ENCODE measurements at places on chromosomes 5 and 9.

DNA sequence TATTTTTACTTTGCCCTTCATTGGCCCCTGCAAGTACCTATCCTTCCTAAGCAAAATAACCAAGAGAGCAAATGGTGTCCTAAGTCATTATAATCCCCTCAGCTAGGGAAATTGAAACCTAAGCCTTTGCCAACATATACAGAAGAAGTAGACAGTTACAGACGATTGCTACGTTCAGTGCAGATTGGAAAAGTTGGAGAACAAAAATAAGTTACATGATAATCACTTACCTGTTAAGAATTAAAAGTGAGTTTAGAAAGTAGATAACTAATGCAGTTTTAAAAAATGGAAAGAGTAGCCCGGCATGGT, 244.8 kb downstream of the MPDZ start:
- no peak for DNase-seq

DNA sequence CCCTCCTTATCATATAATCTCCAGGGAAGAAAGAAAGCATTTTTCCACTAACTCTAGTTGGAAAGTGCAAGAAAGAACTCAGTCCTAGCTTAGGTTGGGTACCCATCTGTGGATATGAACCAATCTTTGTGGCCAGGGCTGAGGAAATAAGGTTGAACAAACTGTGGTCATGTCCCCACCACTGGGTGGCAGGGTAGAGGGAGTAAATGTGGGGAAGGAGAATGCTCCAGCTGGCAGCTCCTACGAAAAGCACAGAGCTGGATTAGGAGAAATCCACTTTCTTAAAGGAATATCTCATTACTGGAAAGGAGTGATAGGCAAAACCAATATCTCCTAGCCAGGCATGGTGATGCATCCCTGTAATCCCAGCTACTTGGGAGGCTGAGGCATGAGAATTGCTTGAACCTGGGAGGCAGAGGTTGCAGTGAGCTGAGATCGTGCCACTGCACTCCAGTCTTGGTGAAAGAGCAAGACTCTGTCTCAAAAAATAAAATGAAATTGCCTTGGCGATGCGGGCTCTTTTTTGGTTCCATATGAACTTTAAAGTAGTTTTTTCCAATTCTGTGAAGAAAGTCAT, 175.1 kb downstream of the CCDC192 start:
- no peak for DNase-seq

GRCh38 chr9:504921-505740, 290.5 kb downstream of the DOCK8 start:
- no peak for DNase-seq

- DNase-seq = peak; percentile 11
Measured at GRCh38 chr5:1948663-1949191, 66.0 kb upstream of the IRX4 start.

DNA sequence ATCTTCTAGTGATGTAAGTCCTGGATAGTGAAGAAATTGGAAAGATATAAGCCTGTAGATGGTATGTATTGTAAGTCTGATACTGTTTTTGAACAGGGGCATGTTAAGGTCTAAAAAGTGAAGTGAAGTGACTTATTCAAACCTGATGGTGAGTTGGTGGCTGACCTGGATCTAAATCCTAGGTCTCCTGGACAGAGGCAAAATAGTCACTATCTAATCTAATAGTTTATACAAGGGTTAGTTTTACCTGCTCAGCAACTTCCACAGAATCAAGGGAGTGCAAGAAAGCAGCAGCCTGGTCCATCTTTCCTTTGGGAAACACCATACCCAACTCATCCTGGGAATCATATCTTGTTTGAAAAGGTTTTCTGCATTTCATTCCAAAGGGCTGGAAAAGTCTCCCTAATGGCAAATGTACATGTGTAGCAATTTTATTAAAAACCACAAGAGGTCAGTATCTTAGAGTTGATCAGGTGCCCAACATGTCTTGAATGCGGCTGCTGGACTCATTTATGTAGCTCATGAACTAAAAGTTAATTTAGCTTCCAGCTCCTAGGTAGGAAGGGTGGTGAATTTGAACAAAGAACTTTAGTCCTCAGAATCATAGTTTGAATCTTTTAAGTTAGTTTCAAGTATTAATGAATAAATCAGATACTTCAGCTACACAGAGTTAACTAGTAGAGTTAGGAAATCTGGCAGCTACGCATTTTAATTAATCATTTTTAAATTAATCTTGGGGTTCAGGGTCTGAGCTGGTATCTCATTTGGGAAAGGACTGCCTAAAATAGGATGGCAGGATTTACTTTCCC, 26.0 kb downstream of the SKP2 start:
- no peak for DNase-seq

- no peak for DNase-seq
Measured at GRCh38 chr9:109166171-109166770, 778 bp downstream of the FRRS1L start.

DNA sequence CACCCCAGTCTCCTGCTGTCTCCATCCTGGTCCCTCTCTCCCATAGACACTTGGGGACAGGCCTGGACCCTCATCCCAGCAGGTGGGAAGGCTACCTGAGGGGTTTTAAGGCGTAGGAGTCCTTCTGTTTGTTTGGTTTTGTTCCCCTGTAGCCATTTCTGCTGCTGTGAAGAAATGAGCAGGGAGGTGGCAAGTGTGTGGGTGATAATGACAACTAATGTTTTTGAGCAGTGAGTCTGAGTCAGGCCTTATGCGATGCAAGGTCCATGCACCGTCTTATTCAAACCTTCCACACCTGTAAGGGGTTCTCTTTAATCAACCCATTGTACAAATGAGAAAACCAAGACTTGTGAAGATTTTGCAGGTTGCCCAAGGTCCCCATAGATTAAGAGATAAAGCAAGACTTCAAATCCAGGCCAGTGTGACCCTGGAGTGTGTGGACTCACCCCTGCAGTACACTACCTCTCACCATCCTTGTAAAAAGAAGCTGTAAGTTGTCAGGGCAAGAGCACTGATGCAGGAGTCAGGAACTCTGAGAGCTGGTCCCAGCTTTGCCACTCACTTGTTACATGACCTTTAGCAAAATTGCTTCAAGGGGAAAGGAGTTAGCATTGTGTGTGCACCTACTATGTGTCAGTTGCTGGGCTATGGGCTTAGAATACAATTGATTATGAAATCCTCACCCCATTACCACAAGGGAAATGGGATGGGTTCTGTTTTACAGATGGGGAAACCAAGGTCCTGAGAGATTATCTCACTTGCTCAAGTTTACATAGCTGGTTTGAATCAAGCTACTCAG, 7.6 kb downstream of the PCDH12 start:
- DNase-seq = no peak

GRCh38 chr9:136007934-136008692, 46.9 kb upstream of the UBAC1 start:
- DNase-seq = no peak

GRCh38 chr5:177429248-177430040, 3.0 kb downstream of the GRK6 start:
- no peak for DNase-seq

GRCh38 chr9:106383072-106383471, 479.9 kb upstream of the ZNF462 start:
- DNase-seq = no peak

DNA sequence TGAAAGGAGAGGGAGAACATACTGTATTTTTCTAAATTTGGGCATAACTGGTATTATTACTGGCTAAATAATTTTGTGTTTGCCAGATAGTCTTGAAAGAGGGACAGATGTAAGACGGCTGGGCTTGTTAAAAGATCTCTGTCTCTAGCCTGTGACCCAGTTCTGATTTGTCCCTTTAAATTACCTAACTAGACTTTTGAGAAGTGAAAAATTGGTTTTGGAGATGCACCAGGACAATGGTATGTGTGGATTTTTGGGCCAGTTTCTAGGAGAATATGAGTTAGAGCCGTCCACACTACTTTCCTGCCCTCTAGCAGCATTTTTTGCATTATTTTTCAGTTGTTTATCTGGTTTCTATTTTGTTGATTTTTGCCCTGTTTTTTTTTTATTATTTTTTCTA, 33.5 kb downstream of the LNPEP start:
- DNase-seq = no peak

- no peak for DNase-seq
Measured at GRCh38 chr5:35338157-35338453, 107.8 kb upstream of the PRLR start.

GRCh38 chr5:172611913-172612312, 29.1 kb upstream of the NEURL1B start:
- DNase-seq = no peak

DNA sequence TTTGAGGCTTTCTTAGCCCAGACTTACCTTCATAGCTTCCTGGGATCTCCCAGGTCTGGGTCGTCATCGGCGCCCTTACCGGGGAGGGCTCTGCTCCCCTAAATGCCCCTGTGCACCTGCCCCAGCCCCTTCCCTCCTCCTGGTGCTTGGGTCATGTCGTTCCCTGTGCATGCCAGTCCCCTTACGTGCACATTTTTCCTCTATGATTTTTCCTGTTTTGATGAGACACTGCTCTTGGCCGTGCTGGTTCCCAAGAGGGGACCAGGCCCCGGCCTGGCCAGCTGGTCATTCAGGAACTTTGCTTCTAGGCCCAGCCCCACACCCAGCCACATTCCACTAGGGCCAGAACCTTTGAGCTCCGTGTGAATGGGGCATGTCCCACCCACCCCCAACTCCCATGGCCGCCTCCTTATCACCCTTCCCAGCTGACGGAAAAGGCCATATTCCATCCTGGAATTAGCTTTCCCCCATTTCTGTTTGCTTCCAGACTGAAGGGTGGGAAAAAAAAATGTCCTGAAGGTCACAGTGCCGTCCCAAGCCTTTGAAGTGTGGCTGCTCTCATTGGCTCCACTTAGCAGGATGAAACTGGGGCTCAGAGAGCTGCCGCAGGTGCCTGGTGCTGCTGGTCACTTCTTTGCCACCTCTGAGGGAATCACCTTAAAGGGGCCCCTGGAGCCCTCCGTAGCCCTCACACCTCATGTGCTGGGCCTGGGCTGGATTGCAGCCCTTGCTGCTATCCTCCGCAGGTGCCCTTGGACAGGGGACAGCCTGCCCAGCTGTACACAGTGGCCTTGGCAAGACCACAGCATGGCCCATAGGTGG, 25.1 kb downstream of the ERGIC1 start:
- DNase-seq = no peak

DNA sequence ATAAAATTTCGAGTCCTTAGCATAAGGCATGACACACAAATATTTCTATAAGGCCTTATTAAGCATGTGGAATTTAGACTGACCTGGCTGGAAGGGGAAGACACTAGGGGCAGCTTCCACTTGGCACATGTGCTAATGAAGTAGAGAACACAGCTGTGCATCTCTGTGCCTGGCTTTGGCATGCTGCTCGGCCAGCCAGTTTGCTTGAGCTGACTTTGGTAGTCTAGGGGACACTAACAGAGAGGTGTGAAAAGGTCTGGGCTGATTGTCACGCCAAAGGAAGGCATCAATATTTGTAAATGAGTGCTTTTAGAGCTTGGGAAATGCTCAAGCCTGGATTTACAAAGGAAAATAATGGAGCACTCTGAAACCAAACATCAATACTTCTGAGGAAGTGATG, 723.7 kb downstream of the PRELID2 start:
- no peak for DNase-seq

GRCh38 chr5:20434786-20435185, 446.8 kb upstream of the CDH18 start:
- DNase-seq = no peak

DNA sequence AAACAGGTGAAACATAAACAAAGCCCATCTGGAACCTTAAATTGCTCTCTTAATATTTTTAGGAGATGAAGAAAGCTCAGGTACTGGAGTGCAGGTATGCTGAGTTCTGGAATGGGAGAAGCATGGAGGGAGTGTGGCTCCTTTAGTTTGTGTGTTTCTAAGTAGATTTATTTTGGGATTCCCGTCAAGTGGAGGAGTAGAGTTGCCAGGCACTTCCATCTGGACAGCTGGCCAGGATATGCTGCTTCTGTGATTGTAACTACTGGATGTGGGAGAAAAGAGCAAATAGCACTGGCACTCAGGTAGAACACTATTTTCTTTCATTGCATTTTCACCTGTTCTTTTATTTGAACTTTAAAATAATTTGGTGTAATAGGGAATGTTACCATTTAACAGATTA, 182.3 kb upstream of the MAST4 start:
- no peak for DNase-seq

Measured in activated gamma-delta T cell (primary cell).